ENCODE measurements at places on chromosomes 3 and 15.

DNA sequence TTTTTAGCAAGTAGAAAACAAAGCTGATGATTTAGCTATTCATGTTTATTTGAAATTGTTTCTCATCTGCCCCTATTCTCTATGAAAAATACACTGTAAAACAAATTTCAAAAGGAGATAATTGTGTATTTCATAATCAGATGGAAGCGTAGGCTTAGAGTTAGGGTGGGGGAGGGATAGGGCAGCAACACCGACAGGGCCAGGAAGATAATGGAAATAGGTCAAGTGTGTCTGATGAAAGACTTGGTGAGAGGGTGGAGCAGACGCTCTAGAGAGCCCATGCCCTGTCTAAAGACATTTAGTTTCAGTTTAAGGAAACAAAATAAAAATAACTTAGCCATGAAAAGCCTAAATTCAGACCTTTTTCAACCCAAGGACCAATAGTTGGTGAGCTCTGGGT is 51.6 kb upstream of the ARL6 start:
- no peak for DNase-seq

DNA sequence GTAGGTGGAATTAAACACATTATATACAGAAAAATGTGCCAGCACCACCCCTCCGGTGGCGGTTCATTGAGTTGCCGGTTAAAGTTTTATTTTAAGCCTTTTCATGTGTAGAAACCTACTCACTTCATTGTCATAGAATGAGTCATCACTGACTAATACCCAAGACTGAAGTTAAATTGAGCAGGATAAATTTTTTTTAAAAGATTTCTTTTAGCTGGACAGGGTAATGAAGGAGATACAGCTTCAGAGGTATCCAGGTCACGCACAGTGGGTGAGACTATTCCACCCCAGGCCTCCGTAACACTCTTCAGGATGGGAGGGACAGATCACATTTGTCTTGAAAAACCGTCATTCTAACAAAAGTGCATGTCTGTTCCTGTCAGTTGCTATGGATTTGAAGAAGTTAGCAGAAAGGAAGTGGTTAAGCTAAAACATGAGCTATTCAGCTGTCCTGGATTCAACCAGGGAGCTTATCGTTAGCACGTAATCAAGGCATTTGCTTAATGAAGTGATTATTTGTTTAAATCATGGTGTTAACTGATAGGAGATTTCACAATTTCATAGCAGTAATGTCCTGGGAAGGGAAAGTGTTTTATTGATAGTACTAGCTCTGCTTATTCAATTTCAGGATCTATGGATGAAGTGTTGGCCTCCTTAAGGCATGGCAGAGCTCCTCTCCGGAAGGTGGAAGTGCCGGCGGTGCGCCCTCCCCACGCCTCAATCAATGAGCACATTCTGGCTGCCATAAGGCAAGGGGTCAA is 23.4 kb downstream of the WHAMM start:
- DNase-seq = no peak

- DNase-seq = no peak
Measured at GRCh38 chr15:76335307-76336253, 993 bp upstream of the ISL2 start.

GRCh38 chr3:33046521-33046920 is 50.4 kb downstream of the GLB1 start:
- no peak for DNase-seq

- DNase-seq = no peak
Measured at GRCh38 chr3:105473521-105474223, 107.0 kb downstream of the ALCAM start.

- DNase-seq = peak; percentile 30
Measured at GRCh38 chr3:12954891-12955650, 113.7 kb upstream of the RPL32 start.

DNA sequence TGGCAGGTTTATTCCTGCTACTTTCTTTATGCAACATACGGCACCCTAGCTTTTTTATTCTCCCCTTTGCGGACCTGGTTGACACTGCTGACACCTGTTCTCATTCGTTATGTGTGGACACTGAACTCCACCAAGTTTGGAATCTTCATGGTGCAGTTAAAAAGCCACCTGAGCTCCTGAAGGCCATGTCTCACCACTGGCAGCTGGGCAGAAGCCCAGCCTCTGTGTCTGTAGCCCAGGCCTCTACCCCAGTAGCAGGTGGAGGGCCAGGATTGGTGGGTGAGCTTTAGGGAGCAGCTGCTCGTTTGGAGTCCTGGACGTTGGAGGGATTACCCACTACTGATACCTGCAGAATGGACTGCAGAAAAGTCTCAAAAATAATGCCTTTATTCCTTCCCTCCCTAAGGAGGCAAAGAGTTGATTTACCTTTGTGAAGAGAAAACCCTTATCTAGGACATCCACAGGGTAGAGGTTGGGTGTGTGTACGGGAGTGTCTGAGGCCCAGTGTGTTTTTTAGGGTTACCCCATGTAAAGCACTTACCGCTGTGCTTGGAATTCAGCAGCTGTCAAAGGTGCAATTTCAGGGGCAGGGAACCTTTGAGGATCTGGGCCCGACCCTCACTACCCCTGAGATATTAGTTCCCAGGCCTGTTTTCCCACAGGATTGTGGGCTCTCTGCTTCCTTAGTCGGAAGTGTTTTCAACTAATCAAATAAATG is 637 bp upstream of the CCNDBP1 start:
- DNase-seq = no peak

DNA sequence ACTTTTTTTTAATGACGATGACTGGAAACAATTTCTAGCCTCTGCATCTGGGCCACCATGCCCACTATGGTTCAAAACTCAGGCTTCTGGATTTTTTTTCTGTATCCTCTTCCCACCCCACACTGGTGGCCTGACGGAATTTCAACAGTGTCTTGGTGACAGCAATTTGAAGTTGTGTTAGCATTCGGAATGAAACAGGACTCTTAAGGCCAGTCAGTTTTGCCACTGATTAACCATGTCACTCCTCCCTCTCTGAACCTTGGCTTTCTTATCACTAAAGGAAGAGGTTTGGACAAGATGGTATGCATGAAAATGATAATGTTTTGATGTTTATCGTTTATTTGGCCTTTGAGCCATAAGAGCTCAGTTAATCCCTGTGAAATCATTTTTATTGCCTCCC is 41.6 kb upstream of the BDH1 start:
- no peak for DNase-seq

DNA sequence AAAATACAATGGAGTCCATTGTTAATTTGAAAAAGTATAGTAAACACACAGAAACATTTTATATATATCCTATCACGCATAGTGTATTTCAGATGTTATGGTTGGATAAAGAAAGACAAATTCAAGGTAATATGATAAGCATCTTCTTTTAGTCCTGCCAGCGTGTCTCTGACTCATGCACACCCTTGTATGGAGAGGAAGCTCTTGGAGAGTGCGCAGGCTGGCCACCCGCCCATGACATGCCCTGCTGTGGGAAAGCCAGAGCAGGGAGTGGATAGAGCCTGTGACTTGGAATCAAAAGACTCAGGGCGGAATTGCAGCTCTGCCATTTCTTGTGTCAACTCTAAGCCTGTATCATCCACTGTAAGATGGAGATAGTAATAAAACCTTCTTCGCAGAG is 23.0 kb upstream of the COPG1 start:
- DNase-seq = peak; percentile 77

DNA sequence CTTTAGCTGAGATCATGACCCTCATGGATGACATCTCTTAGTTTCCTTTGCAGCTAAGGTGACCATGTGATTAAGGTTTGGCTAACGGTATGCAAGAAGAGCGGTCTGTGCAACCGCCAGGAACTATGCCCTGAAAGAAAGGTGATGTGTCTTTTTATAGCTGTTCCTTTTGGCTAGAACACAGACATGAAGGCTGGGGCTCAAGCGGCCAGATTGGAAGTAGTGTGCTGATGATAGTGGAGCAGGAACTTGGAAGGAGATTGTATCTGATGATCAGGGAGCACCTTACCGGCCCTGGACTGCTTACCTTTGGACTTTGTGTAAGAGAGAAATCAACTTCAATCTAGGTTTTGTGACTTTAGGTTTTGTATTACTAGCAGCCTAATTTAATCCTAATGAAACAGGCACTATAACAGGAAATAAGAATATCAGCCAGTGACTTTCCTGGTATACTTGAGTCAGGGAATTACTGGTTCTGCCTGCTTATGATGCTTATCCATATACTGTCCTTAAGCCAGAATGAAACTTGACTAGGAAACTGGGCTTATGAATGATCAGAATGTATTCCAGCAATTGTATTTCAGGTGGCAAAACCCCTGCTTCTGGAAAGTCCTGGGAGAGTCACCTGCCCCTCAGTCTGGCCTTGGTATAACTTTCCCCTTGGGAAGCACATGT is 164.3 kb upstream of the LRIG1 start:
- no peak for DNase-seq

- no peak for DNase-seq
Measured at GRCh38 chr3:141499965-141500364, 13.1 kb downstream of the RASA2 start.

DNA sequence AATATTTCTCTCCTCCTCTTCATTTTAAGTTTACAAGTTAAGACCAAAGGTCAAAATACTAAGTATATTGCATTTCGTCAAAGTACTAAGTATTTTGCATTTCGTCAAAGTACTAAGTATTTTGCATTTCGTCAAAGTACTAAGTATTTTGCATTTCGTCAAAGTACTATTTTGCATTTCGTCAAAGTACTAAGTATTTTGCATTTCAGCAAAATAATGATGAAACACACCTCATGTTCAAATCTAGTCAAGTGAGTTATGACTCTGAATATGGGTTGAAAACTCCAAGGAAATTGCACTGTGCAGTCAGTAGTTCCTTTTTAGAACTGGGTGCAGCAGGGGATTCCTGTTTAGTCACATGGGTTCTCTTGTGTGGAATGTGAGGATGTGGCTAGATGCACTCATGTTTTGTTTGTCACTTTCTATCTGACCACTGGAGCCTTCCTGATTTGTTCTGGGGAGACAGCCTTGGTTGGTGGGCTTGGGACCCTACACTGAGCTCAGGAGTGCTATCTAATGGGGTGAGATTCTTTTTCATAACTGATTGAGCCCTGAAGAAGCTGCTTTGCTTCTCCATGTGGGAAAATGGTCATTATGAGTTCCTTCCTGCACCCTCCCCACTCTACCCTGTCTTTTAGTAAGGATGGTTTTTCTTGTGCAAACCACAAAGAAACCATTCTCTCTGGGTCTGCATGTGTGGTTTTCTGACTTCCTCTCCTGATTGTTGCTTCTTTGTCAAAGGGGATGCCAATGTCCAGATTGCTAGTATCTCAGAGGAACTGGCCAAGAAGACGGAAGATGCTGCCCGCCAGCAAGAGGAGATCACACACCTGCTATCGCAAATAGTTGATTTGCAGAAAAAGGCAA is 73.4 kb downstream of the CCK start:
- no peak for DNase-seq

- DNase-seq = no peak
Measured at GRCh38 chr3:94246171-94246570, 183.3 kb downstream of the NSUN3 start.

DNA sequence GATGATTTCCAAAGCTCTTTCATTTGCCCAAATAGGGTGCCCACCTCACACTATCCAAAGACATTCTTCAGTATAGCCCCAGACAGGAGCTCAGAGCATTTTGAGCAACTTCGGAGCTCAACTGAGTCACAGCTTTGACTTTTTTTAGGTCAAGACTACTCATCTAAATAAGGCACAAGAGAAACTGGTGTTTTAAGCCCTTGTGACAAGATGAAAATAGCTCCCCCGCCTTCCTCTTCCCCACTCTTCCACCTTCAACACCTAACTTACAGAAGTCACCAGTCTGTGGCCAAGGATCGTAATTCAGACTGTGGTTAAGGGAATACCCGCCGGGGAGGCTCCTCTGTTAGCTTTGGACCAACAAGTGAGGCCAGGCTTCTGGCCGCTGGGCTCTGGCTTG is 60.4 kb upstream of the CA12 start:
- DNase-seq = no peak

- DNase-seq = no peak
Measured at GRCh38 chr15:78837543-78837942, 26.3 kb upstream of the ADAMTS7 start.

- DNase-seq = no peak
Measured at GRCh38 chr3:27714146-27714526, 8.0 kb downstream of the EOMES start.

- no peak for DNase-seq
Measured at GRCh38 chr3:190718671-190719070, 143.8 kb downstream of the GMNC start.

DNA sequence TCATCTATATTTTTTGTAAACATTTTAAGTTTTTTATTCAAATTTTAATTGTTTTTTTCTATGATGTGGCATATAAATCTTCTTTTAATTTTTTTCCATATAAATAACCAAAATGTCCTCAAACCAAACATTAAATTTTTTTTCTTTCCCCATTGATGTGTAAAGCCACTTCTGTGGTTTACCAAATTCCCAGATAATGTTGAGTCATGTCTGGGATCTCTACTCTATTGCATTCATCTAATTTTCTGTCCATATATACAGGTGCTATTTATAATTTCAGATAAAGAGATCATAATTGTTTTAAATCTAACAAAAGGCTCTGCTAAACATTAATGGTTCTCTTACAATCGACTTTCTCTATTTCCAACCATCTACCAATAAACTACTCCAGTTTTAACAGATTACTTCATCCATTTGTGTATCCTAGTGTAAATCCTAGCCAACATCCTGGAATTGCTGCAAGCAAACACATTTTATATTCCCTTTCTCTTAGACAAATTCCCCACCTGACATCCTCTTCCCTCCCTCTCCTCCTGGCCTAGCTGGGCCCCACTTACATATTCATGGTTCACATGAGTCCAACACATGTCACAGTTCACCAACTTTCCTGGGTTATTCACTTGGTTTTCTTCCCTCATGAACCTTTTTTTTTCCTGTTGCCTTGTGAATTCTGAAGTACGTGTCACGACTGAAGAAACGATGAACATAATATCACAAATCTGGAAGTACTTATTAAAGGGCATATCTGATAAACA is 368.0 kb upstream of the AGTR1 start:
- no peak for DNase-seq

GRCh38 chr3:138389144-138389601 is 40.8 kb downstream of the MRAS start:
- no peak for DNase-seq

DNA sequence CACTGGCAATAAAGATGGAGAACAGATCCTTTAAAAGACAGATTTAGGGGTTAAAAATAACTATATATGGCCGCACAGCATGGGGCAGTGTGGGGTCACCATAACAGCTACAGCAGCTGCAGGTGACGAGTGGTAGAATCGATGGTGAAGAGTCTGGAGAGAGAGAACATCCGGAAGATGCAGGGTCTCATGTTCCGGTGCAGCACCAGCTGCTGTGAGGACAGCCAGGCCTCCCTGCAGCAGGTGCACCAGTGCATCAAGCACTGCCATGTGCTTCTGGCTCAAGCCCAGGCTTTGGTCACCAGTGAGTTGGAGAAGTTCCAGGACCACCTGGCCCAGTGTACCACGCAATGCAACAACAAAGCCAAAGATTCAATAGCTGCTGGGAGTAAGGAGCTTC is 93.7 kb upstream of the IMPG2 start:
- DNase-seq = no peak

DNA sequence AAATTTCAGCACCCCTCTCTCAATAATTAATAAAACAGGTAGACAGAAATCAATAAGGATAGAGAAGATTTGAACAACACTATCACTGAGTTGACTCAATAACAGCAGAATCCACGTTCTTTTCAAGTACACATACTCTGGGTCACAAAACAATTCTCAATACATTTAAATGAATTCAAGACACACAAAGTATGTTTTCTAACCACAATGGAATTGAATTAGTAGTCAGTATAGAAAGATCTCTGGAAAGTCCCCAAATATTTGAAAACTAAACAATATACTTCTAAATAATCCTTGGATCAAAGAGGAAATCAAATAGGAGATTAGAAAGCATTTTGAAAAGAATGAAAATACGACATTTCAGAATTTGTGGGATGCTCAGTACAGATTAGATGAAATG is 40.0 kb downstream of the TKT start:
- no peak for DNase-seq
